ENCODE measurements at places on chromosomes 11 and 22. TPM values are rescaled to one million over a fixed set of nuclear protein-coding genes. Genes with fewer than 3 reads are reported as not detected.

- DNase-seq: no peak
These were observed 21.6 kb upstream of the BBOX1 start for GRCh38 chr11:27018902-27019529.

The P2RY6 gene
- 6.7 TPM for total RNA-seq

GRCh38 chr22:39493759-39494158 is 8.3 kb upstream of the MIEF1 start:
- no peak for DNase-seq

- no peak for DNase-seq
These were observed 30.8 kb downstream of the ST14 start for GRCh38 chr11:130190371-130190881.

GRCh38 chr22:22179858-22180257 is 64.7 kb upstream of the VPREB1 start:
- DNase-seq: no peak

The C11orf65 gene
- 0.32 TPM for total RNA-seq

DNA sequence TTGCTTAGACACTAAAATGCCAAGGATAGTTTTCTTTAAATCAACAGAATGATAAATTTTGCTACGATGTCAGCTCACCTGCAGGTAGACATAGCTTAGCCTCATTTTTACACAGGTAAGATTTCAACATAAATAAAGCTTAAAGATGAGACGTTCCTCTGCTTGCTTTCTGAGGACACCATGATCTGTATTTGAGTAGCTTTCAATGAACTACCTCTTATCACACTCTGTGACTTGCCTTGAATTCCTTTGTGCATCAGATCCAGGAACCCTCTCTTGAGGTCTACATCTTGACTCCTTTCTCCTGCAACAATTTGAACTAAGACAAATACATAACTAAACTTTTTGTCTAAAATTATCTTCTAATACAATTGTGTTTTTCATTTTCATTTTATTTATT is 26.1 kb upstream of the OR8I2 start:
- DNase-seq: no peak

The DDTL gene
- 1.2 TPM for total RNA-seq

DNA sequence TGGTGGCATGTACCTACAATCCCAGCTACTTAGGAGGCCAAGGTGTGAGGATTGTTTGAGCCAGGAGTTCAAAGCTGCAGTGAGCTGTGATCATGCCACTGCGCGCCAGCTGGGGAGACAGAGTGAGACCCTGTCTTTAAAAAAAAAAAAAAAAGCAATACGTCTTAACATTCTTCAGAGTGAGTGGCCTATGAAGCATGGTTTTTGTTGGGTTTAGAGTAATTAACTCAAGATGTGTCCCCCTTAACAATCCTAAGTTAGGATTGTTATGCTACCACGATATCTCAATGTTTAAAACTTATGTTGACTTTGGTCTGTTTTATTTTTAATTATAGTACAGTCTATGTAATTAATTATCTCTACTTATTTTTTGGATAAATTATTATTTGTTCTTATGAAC is 156.1 kb downstream of the HIPK3 start:
- no peak for DNase-seq

The P4HA3 gene
- total RNA-seq: 1.0 TPM

DNA sequence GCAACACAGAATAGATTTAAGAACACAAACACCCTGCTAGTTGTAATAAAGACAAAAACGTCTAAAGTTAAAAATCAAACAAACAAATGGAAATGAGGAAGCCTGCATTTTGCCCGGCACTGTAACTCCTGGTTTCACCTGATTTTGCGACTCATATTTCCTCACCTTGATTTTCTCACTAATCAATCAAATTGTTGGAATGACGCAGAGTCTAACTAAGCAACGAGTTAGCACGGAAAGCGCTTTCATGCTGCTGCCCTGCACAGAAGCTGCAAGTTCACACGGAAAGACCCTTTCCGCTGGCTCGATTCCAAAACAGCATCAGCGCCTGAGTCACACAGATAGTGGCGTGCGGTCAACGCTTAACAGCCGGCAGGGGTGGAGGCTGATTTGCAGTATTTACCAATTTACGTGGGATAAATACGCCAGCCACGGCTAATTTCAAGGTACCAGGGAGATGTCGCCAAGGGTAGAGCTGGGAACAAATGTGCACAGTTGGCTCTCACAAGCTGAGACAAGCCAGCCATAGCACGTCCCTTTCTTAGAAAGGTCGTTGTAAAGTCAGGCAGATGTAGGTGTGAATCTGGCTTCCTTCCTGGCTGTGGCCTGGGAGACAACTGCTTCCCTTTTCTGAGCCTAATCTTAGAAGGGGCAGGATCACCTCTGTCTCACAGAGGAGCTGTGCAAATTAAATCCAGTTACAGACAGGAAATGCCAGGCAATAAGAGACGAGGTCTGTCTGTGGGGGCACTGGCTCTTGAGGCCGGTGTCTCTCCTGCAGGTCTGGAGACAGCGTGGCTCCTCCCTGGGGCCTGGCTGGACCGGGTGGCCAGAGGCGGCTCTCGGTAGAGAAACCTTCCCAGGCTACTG is 76.9 kb upstream of the TTLL12 start:
- DNase-seq: no peak

The FGF19 gene
- not detected for total RNA-seq

GRCh38 chr11:46335890-46336562 is 11.2 kb upstream of the DGKZ start:
- no peak for DNase-seq

- DNase-seq: peak; percentile 91
These were observed at the start of gene SLC5A1 for GRCh38 chr22:32042924-32043323. Gene SLC5A1, plus strand, starts transcription at chr22:32043261. Its CDS starts 21 bp downstream, at chr22:32043282.

The PRG2 gene
- 0.45 TPM for total RNA-seq

DNA sequence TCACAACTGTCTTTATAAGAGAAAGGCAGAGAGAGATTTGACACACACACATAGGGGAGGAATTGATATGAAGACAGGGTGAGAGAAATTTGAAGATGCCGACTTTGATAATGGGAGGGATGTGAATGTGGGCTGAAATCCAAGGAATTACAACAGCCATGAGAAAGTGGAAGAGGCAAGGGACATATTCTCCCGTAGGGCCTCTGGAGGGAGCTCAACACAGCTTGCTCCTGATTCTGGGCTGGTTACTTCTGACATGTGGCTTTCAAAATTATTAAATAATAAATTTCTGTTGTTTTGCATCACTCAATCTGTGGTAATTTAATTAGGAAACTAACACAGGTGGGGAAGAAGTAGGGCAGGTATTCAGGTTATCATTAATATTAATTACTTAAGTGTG is 282.9 kb downstream of the LUZP2 start:
- no peak for DNase-seq

The MFRP gene
- total RNA-seq: not detected

DNA sequence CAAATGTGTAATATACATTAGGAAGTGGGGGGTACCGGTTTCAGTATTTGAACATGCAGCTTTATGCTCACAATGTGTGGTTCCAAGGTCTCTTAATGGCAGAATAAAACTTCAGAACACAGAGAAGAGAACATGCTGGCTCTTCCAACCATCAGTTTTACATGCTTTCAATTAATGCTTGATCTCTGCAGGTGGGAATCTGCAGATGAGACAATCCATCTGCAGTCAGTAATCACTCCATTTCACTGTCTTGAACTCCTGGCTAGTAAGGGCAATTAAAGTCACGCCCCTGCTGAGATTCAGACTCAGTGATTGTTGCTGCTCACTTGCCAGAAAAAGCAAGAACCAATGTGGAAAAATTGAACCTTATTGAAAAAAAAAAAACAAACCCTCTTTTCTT is 945.7 kb downstream of the DLG2 start:
- no peak for DNase-seq

GRCh38 chr11:100857236-100858005 is 170.3 kb downstream of the ARHGAP42 start:
- DNase-seq: no peak

The PAX6 gene
- 0.32 TPM for total RNA-seq

- no peak for DNase-seq
These were observed 17.8 kb upstream of the SYT8 start for GRCh38 chr11:1817000-1817399.

- no peak for DNase-seq
These were observed 186.6 kb upstream of the MTNR1B start for GRCh38 chr11:92782806-92783205.

DNA sequence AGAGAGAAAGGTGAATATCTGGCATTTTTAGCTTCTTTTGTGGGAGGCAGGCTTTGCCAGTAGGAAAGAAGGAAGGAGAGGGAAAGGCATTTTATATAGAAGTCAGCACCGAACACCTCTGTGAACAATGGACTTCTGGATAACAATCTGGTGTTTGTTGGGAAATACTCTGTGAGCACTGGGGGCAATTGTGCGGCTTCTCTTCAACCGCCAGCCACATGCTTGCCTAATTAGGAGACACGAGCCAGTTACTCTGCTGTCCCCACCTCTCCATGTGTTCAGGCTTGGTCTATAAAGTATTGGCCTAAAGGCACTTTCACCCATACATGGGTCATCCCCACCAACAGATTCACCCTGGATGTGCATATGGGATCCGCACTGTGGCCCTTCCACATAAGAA is 523.6 kb downstream of the NTM start:
- no peak for DNase-seq

The PHOX2A gene
- total RNA-seq: not detected

The HTR3A gene
- not detected for total RNA-seq

DNA sequence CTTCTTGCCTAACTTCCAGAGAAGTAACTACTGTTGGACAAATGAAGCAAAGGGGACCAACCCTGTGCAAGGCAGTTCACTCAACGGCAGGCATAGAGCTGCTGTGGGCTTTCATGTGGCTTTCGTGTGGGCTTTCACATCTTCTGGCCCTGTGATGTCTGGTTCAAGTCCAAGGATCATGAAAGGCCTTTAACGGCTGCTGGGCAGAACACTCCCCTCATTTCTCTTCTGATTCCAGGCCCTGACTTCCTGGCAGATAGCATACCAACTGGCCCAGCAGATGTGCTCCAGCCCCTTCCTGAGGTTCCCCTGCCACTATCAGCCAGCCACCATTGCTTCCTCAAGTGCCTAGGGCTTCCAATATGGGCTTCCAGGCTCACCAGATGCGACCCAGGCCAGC is 28.7 kb upstream of the CTR9 start:
- no peak for DNase-seq

DNA sequence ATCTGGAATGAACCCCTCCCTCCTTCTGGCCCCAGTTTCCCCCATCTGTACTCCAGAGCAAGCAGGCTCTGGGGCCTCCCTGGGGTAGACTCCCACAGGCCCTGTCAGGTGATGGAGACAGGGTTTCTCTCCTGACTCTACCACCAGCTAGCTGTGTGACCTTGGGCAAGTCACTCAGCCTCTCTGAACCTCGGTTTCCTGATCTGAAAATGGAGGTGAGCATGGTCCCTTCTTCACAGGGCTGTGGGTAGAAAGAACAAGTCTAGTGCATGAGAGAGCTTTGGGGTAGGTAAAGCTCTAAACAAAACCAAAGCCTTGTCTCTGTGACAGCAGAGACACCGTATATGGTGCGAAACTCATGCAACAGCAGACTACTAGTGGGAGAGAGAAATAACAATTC is 5.6 kb downstream of the CD5 start:
- DNase-seq: no peak

- no peak for DNase-seq
These were observed 9.5 kb downstream of the GRK2 start for GRCh38 chr11:67275606-67276409.

- DNase-seq: no peak
These were observed 206.8 kb upstream of the CADM1 start for GRCh38 chr11:115710980-115711379.

DNA sequence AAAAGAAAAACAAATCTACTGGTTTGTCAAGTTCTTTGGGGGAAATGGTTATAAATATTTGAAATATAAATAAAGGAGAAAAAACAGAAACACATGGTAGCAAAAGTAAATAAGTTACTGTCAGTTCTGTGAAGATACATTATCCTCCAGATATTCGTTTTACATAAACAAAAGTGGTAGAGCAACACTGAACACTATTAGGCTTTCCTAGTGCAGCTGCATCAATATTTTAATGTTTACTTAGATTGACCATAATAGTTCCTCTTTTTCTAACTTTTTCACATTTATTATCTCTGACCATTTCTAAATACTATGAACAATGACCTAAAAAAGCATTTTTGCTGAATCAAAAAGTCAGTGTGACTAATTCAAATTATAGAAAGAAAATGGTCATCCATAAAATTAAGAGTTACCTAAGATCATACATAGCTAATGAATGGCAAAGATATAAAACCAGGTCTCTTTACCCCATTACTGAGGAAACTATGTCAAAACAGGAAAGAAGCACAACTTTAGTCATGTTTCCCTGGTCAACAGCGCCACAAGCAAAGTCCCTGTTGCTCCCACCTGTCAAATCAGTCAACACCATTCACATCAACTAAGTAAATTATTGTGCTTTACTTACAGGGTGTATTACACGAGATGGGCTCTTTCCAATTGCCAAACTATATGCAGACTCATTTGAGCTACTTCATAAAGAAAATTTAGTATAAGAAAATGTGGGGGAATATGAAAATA is 38.5 kb downstream of the SBF2 start:
- no peak for DNase-seq

DNA sequence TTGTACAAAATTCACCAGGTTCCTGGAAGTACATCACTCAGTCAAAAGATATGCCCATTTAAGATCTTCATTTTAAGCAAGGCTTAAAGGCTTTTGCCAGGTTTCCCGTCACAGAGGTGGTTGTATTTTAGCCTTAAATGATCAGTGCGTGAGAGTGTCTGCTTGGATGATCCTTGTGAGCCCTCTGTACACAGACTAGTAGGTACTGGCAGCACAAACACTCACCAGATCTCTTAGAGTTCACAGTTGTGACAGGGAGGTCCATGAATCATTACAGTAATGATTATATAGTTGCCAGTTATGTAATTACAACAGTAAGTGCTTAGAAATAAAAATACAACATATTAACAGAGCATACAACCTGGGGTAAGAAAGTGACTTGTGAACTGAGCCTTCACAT is 84.2 kb upstream of the SLC25A18 start:
- DNase-seq: no peak

The C11orf21 gene
- total RNA-seq: 1.0 TPM
